Gastroesophageal sphincter (tissue), 4 donors: ENCODE measurements at places on chromosomes 13 and 19.

DNA sequence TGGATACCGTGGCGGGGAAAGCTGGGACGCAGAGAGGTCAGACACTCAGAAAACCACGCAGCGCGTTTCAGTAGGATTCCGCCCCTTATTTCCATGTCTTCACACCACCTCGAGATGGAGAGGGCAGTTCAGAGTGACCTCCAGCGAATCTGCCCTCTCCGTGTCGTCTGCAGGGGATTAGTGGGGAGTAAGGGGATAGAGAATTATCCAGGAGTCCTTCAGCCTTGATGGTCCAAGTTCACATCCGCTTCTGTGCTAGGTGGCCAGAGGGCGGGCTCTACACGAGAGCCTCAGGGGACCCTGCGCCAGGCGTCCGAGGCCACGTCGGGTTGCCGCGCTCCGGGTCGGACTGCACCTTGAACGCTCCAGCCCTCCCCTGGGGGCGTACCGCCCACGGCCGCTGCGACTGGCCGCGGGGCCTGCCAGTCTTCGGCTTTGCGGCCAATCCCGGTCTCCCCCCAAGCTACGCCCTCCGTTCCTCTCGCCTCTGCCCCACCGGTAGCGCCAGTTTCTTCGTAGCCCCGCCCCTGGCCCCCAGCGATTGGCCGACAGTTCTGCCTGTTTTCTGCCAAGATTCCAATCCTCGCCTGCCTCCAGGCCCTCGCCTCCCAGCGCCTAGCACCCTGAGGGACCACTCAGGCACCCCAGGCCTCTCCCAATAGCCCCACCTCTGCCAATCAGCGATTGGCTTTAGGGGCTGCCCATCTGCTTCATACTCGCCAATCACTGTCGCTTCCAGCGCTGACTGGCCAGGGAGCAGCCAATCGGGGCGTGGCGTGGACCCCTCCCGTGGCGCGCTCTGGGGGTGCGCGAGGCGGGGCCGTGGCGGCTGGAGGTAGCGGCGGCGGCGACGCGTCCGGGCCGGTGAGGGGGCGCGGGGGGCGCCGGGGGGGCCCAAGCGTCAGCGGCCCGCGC is at the start of gene SLC25A42:
SLC25A42 (plus strand) TSS at position 812 of the 915 bp plus-strand sequence. CDS start 32,131 bp downstream, outside the sequence.
- ATAC-seq, result peak; percentile 98

GRCh38 chr19:38697197-38697596 is 47.1 kb downstream of the CAPN12 start:
- no peak for ATAC-seq

DNA sequence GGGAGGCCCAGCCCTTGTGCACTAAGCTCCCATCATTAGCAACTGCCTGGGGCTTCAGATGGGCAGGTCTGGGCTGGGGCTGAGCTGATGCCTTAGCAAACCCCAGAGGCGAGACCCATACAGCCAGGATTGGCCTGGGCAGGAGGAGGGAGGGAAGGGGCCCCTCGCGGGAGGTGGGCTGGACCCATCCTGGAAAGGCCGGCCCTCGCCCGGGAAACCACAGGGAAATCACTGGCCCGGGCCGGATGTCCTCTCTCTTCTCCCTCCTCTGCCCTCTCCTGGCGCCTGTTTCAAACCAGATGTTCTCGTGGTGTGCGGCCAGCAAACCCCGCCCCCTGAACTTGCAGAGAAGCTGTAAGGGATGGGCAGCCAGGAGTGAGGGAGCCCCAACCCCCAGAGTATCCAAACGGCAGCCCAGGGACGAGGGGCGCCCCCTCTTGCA is 43.1 kb downstream of the TMEM255B start:
- no peak for ATAC-seq

DNA sequence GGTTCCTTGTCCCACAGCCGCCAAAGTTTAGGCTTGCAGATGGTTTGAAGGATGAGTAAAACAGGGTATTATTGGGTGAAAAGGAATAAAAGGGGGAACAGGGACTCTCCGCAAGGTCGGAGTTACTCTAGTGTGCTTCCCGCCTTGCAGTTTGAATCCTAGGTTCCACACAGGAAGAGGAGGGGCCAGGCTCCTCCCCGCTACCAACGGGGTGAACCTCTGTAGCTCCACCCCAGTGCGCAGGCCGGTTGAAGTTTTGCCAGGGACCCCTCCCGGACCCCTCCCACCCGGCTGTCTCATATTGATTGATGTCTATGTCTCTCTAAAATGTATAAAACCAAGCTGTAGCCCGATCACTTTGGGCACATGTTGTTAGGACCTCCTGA is 11.6 kb upstream of the GTF2F2 start:
- ATAC-seq, result no peak
